ENCODE measurements at places on chromosomes 7 and 10.

GRCh38 chr10:28253169-28253785 lies 49.6 kb downstream of the MPP7 start:
- no peak for DNase-seq

DNA sequence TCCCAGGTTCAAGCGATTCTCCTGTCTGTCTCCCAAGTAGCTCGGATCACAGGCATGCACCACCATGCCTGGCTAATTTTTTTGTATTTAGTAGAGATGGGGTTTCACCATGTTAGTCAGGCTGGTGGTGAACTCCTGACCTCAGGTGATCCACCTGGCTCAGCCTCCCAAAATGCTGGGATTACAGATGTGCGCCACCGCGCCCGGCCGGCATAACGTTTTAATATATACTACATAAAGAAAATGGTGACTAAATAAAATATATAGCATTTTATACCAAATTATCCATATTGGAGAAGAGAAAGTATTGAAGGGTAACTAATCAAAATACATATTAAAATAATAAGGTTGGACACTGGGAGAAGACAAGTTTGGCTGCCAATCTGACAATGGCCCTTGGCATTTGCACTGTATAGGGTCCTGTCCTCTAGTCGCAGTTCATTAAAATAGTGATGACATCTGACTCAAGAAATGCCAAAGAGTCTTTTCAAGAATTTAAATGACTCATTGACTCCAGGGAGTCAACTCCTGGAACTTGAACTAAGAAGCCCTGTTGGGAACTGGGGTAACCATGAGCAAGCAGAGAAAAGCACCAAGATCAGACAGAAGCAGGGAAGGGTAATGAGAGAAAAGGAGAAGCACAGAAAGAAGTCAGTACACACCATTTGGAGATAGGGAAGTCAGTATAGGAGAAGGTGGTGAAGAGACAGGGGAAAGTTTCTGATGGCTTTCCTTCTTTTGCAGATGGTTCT lies 91.1 kb downstream of the CH25H start:
- DNase-seq, result no peak

GRCh38 chr10:26391701-26392695 lies 46.1 kb upstream of the APBB1IP start:
- no peak for DNase-seq

DNA sequence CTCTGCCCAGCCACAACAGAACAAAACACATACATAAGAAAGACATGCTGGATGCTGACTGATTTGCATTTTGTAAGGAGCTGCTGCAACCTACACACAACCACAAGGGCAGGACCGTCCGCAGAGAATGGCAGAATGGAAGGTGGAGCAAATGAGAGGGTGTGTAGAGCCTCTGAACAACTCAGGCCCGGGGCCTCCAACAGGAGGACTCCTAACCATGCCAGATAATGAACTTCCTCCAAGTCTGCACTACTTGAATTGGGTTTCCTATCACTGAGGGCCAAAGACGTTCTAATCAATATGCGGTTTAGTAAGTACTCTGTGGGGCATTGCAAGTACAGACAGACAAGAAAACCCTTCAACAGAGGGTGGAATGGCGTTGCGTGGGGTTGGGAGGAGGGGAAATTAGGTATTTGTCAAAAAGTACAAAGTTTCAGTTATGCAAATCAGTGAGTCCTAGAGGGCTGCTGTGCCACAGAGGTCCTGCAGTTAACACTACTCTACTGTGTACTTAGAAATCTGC lies 14.6 kb downstream of the VOPP1 start:
- no peak for DNase-seq
